Spleen (tissue), 13 donors: ENCODE measurements at places on chromosomes 7 and 10. TPM values are rescaled to one million over a fixed set of nuclear protein-coding genes. Genes with fewer than 3 reads are reported as not detected.

DNA sequence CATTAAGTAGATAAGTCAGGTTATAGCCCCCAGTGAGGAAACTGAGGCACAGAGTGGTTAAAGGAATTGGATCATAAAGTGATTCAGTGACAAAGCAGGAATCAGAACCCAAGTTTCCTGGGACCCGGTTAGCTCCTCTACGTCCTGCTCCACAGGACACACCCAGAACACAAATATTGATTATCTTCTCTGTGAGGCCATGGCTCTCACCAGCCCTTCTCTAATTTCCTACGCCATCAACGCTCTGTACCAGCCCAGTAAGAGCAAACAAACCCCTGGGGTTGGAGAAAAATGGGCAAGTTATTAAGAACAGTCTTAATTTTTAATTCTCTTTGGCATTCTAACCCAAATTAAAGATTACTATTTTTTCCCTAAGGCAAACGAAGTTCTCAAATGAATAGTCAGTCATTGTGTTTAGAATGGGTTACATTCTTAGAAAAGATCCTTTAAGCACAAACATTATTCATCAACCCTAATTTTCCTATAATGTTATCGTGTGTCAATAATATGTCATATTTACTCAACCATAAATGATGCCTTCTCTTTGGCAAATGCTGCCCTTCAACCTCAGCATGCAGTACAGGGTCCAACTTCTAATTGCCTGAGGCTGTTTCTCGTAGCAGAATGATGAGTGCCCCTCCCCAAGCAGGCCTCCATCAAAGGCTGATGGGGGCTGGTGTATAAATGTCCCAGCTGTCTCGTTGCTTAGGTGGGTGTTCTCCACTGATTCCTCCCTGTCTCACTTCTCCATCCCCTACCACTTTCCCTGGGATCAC, 25.4 kb upstream of the TM9SF3 start:
- no peak for DNase-seq

Gene C7orf57
- not detected for total RNA-seq

GRCh38 chr7:45689797-45690761, 115.9 kb downstream of the ADCY1 start:
- peak; percentile 64 for DNase-seq

DNA sequence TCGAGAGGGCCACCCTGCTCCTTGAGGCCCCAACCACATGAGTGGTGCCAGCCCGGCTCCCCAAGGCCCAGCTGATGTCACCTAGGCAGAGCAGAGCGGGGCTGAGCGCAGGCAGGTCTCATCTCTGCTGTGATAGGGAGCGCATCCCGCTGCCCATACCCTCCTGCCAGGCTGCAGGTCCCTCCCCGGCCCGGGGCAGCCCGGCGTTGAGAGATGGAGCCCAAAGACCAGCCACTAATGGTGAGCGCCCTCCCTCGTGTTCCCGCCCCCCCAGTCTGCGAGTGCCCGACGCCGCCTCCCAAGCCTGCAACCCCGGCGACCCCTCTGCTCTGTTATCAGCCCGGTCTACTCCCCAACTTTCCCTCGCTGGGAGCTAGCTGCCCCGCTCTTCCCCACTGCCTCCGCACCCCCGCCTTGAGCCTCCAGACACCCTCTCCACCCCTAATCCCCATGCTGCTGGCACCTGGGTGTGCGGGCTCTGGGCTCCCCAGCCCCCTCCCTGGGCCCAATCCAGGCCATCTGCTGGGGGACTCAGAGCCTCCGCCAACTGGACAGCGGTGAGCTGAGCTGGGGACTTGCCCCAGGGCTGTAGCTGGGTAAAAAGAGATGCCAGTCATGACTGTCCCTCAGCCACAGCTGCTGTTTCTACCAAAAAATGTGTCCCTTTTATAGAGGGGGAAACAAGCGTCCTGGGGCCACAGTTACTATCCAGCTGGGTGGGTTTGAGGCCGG, 19.7 kb upstream of the CHST12 start:
- DNase-seq: no peak

DNA sequence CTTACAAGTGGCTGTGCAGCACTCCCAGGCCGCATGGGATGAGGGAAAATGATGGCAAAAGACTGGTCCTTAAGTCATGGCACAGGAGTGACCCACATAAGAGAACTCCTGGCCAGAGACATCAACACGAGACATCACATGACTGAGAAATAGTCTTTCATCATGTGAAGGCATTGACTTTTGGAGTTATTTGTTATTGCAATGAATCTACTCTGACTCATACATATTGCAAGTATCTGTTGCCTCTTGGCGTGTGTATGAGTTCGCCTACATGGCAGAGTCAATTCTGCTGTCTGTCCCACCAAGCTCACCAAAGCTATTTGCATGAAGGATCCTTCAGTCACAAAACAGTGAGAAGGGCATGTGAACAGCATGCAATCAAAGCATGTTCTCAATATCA, 59.7 kb upstream of the HABP2 start:
- DNase-seq: no peak

Gene AMZ1
- total RNA-seq: 2.5 TPM

GRCh38 chr10:110278562-110279406, 25.9 kb downstream of the SMNDC1 start:
- no peak for DNase-seq

GRCh38 chr7:127904670-127904985, 126.6 kb downstream of the LRRC4 start:
- no peak for DNase-seq

GRCh38 chr7:132784406-132784805, 208.1 kb upstream of the PLXNA4 start:
- DNase-seq: no peak

DNA sequence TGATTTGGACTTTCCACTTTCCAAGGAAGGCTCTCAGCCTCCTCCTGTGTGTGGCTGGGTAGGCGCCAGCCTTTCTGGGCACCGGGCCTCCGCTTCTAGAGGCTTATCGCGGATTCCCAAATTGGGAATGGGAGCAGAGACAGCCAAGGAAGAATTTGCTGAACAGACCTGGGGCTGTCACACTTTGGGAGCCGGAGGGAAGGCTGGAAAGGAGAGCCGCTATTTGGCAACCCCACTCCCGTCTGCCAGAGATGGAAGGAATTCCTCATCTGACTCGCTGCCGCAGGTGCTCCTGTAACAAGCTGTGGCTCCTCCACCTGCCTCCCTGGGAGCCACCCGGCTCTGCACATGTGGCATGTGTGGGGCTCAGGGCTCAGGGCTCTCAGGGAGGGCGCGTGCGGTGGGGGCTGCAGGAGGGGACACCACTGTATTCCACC, 50.8 kb upstream of the ECHDC3 start:
- no peak for DNase-seq

GRCh38 chr7:130079846-130080394, 9.6 kb downstream of the KLHDC10 start:
- no peak for DNase-seq

DNA sequence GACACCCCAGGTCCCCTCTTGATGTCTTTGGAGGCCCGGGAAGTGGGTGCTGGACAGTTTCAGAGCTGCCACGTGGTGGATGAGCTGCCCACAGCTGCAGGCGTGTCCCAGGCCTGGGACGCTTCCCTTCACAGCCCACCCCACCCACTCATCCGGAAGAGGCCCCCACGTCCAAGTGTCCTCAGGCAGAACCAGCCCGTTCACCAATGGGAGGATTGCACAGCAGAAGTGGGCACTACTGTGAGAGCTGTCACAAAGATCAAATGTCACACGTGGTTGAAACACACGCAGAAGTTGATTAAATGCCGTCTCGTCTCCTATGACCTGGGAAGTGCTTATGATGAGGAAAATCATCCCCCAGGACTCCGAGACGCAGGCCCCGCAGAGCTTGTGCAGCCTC, 52.9 kb downstream of the STK32C start:
- no peak for DNase-seq

GRCh38 chr7:6306471-6306870, 34.0 kb upstream of the CYTH3 start:
- DNase-seq: no peak

Gene ITGA8
- 35.1 TPM for total RNA-seq

- DNase-seq: no peak
Measured at GRCh38 chr7:155710530-155710929, 66.1 kb downstream of the RBM33 start.

Gene CTTNBP2
- 13.2 TPM for total RNA-seq

DNA sequence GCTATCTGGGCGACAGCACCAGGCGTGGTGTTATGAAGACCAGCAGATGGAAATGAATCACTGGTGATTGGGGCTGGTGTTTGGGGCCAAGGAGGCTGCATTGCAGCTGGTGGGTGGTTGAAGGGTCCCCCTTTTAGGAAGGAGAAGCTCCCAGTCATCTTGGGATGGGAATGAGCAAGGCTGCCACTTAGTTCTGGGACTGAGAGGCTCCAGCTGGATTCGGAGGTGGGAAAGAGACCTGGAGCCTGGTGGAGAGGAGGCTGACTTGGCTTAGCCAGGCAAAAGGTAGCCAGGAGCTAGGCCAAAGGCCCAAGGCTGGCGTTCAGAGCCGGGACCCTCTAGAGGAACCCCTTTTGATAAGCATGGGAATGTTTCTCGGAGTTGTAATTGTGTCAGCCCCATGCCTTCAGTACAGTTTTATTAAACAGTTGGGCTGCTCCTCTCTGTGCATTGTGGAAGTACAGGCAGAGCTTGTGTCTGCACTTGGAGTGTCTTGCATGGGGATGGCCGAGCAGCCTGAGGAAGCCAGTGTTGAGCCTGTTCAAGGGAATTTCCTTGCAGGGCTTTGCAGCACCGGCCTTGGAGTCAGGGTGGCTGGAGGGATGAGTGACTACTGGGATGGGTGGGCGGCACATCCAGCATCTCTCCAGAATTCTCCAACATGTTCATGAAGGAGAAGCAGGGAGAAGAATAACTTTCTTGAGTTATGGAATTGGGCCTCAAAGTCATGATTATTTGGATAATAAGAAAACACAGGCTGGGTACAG, 234.9 kb downstream of the BAMBI start:
- DNase-seq: no peak

- no peak for DNase-seq
Measured at GRCh38 chr7:157793973-157794745, 457.4 kb downstream of the DNAJB6 start.

- no peak for DNase-seq
Measured at GRCh38 chr10:29530112-29530976, 104.4 kb downstream of the SVIL start.

DNA sequence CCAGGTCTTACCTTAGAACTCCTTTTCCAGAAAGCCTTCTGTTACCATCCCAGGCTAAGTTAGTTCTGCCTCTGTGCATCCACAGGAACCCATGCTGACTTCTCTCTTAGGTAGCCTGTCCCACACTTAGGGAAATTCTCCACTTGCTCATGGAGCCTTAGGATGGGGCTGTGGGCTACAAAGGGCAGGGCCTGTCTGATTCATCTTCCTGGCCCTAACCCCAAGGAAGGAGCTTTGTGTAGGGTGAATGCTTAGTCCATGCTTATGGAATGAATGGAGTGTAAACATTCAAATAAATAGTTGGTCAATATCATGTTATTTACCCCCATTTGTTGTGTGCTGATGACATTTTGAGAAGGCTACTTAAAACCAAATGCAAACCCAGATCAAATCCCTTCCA, 54.7 kb downstream of the EMX2 start:
- DNase-seq: no peak

- DNase-seq: no peak
Measured at GRCh38 chr7:79979437-79979836, 155.2 kb upstream of the GNAI1 start.

DNA sequence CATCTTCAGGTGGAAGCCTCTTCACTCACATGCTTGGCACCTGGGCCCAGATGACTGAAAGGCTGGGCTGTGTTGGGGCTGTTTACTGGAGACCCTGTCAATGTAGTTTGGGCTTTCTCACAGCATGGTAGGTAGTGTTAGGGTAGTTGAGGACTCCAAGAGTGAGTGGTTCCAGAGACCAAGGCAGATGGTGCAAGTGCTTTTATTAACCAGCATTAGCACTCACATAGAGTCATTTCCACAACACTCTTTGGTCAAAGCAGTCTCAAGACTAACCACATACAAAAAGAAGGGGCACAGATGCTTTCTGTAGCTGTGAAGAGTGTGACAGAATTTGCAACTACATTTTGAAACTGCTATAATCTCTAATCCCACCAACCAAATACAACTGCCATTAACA, 135.0 kb downstream of the RTKN2 start:
- DNase-seq: no peak

GRCh38 chr10:70323138-70323696, 39.4 kb upstream of the NPFFR1 start:
- no peak for DNase-seq
